ENCODE measurements at places on chromosomes 7 and 10. TPM values are rescaled to one million over a fixed set of nuclear protein-coding genes. Genes with fewer than 3 reads are reported as not detected.

Gene CHST3
- total RNA-seq, result 0.38 TPM

Gene GNAI1
- total RNA-seq, result not detected

Gene GPR26
- not detected for total RNA-seq

DNA sequence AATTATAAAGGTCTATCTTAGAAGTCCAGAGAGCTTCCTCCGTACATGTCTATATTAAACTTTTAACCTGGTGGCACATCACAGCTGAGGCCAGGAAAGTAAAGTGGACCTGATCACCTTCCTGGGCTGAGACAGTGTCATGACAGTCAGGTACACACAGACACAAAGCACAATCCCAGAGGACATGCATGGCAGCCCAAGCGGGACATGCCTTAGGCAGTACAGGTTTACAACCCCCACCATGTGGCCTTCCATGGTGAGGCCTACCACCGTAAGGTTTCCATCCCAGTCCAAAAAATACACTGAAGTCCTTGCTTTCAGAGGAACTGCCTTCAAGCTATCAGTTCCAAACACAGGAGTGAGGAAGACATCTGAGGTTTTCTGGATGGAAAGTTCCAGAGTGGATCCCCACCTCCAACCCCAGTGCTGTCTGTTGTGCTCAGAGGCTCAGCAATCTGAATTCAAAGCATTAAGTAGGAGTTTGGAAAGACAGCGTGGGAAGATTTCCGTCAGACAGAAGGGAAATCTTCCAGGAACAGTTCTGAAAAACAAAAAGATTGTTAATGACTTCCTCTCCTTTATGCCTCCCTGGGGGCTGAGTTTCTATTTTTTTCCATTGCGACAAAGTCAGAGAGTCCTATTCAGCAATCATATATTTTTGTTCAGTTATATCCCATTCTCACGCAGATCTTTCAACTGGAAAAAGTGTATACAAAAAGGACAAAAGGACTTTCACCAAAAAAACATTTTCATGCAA is 20.1 kb downstream of the IFIT3 start:
- no peak for DNase-seq
- H3K36me3 ChIP-seq, result no peaks in the 10 kb centered on the region
- no peak overlapping the region for H3K4me3 ChIP-seq
- H3K27me3 ChIP-seq, result no peaks in the 10 kb centered on the region
- H3K4me1 ChIP-seq, result peaks cover 5% of the 10 kb centered on the region

DNA sequence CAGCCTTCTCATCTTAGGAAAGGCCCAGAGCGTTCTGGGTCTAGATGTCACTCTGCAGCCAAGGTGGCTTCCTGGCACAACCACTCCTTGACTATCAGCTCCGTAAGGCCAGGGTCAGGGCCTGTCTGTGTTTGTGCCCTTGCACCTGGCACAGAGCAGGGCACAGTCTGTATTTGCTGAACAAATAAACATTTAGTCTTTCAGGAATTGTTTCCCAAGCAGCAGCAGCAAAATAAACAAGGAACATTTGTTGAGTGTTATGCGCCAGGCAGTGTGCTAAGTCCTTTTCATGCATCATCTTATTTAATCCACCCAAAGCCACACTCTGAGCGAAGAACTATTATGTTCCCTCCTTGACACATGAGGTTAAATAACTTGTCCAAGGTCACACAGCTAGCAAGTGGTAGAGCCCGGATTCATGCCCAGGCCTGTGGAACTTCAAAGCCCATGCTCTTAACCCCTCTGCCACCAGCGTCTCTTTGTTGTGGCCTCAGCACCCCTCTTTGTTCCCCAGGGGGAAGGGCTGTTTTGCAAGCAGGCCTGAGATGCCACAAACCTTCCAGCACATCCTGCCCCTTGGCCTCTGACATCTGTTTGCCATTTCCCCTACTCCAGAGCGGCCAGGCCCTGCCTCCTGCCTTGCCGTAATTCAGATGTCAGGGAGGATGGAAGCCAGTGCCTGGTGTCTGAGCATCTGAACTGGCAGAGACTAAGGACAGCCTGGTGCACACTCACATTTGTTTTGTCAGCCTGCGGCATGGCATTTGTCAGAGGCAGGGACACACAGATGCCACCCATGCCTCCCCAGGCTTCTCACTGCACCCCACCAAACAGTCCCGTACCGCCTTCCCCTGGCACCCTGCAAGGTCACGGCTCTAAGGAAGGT is 325.8 kb upstream of the ZMIZ1 start:
- no peak for DNase-seq
- no peaks in the 10 kb centered on the region for H3K36me3 ChIP-seq
- H3K27ac ChIP-seq, result no peak overlapping the region

DNA sequence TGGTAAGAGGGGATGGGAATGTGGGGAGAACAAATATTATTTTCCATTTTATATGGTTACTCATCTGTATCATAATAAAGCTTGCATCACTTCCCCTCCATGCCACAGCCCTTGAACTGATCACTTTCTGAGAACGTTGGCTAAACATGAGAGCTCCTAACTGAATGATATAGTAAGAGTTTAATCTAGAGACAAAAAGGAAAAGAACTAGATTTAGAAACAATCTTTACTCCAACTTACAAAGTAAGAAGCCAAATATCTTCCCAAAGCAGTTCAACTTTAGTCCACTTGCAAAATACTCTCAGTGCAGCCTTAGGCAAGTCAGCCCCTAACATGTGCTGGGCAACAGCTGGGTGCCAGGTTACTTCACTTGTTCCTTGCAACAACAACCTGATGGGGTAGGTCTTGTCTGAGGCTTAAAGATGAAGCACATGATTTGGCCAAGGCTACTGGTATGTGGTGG is 20.3 kb downstream of the SMURF1 start:
- H3K27ac ChIP-seq, result no peak overlapping the region
- 0 out of 3 replicates have a peak, but pooled peaks cover 4% of the 10 kb centered on the region for H3K36me3 ChIP-seq
- H3K4me1 ChIP-seq, result peaks cover 8% of the 10 kb centered on the region
- no peak overlapping the region for H3K4me3 ChIP-seq
- no peak for DNase-seq

DNA sequence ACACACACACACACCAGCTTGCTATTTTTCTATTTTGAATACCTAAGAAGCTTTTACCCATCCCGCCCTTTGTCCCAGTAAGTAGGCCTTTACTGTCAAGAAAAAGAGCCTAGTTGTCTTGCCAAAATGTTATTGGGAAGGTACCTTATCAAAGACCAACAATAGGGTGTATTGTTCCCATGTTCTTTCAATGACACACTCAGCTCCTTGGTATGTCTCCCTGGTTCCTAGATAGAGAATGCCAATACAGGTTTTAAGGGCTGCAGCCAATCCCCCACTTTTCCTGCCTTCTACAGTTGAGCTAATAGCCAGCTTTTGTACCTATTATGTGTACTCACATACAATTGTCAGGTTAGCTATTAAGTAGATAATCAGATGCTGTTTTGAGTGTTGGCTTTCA is 92.0 kb upstream of the LRRTM3 start:
- H3K27ac ChIP-seq, result no peak overlapping the region
- no peaks in the 10 kb centered on the region for H3K27me3 ChIP-seq
- no peaks in the 10 kb centered on the region for H3K4me1 ChIP-seq
- no peak overlapping the region for H3K4me3 ChIP-seq
- DNase-seq, result no peak

DNA sequence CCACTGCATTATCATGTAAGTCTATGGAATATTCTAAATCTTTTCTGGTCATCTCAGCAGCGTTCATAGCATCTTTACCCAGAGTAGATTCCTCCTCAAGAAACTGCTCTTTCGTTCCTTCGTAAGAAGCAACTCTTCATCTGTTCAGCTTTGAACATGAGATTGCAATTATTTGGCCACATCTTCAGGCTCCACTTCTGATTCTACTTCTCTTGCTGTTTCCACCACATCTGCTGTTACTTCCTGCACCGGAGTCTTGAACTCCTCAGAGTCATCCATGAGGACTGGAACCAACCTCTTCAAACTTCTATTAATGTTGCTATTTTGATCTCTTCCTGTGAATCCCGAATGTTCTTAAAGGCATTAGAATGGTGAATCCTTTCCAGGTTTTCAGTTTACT is 12.7 kb downstream of the CHST12 start:
- H3K36me3 ChIP-seq, result no peaks in the 10 kb centered on the region
- H3K27me3 ChIP-seq, result no peaks in the 10 kb centered on the region
- no peak for DNase-seq
- H3K27ac ChIP-seq, result no peak overlapping the region
- peaks cover 20% of the 10 kb centered on the region for H3K4me1 ChIP-seq

GRCh38 chr10:51789118-51789517 is 89.7 kb upstream of the CSTF2T start:
- H3K36me3 ChIP-seq, result no peaks in the 10 kb centered on the region
- no peak overlapping the region for H3K4me3 ChIP-seq
- no peak overlapping the region for H3K27ac ChIP-seq
- no peaks in the 10 kb centered on the region for H3K27me3 ChIP-seq

DNA sequence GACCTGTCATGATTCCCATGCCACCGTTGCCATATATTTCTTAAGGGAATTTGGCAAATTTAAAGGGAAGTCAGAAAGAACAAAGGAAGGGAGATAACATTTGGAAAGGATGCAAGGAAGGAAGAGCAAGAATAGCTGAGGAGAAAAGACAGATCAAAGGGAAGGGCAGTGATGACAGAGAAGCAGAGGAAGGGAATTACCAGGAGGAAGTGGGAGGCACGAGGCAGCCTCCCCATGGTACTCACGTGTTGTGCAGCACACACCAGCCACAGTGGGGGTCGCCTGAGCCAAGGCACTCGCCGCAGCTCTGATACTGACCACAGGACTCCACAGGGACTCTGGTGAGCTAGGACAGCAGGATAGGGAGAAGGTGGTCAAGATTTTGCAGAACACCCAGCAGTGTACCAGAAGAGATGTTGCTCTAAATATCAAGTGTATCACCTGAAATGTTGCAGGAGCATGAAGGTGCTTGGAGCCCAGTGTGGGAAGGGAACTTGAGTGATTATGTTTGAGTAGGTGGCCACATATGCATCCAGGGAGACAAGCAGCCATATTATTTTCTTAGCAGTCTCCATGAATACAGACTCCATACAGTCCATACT is 335.3 kb downstream of the PLXNA4 start:
- no peak overlapping the region for H3K27ac ChIP-seq
- peaks cover 5% of the 10 kb centered on the region for H3K27me3 ChIP-seq
- no peak overlapping the region for H3K4me3 ChIP-seq
- no peak for DNase-seq
- H3K4me1 ChIP-seq, result no peaks in the 10 kb centered on the region

GRCh38 chr7:28800150-28800549 is 158.0 kb downstream of the TRIL start:
- no peaks in the 10 kb centered on the region for H3K36me3 ChIP-seq
- no peaks in the 10 kb centered on the region for H3K4me1 ChIP-seq
- no peak for DNase-seq
- no peak overlapping the region for H3K4me3 ChIP-seq
- no peaks in the 10 kb centered on the region for H3K27me3 ChIP-seq
- H3K27ac ChIP-seq, result no peak overlapping the region

- H3K36me3 ChIP-seq, result peaks cover 10% of the 10 kb centered on the region
- H3K4me3 ChIP-seq, result peak overlapping the region; percentile 64
- no peaks in the 10 kb centered on the region for H3K27me3 ChIP-seq
- peaks cover 6% of the 10 kb centered on the region for H3K4me1 ChIP-seq
- DNase-seq, result no peak
- H3K27ac ChIP-seq, result peak overlapping the region; percentile 87
Measured at GRCh38 chr7:116862951-116863670, 724 bp downstream of the CAPZA2 start.

DNA sequence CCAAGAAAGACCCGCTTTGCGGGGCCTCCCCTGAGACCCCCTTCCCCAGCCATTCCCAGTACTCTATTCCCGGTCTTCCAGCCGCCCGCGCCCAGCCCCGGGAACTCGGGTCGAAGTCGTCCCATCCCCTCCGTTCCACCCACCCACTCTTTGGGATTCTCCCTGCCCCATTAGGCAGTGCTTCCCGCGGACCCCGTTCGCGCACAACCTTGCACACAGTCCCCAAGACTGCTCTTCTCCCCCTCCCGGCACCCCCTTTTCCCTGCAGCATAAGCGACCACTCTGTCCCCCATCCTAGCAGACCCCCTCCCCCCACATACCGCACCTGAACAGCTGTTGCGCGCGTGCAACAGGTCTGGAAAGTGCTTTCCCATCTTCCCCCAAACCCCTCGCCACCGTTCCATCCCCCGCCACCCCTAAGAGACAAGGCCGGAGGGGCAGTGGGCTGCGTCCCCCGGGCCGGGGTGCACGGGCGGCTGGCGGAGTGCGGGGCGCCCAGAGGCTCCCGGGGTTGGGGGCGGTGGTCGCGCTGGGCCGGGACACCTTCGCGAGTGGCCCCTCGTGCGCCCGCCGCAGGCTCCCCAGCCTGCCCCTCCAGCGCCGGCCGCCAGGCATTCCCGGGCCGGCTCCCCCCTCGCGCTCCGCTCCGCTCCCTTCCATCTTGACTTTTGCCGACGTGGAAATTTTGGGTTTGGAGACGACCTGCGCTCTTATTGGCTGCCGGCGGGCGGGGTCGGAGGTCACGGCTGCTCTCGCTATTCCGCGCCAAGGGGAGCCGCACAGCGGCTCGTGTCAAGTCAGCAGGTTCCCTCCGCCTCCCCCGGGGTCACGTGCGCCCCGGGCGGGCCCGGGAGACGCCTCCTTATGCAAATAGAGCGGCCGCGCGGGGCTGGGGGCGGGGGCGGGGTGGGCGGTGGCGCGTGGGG is 201.2 kb upstream of the NFE2L3 start:
- peaks cover 8% of the 10 kb centered on the region for H3K36me3 ChIP-seq

All from K562 (cell line).